ENCODE measurements at places on chromosomes 2 and 18.
A peak's percentile ranks its signal among the peaks of the same experiment; 100 is the strongest.

DNA sequence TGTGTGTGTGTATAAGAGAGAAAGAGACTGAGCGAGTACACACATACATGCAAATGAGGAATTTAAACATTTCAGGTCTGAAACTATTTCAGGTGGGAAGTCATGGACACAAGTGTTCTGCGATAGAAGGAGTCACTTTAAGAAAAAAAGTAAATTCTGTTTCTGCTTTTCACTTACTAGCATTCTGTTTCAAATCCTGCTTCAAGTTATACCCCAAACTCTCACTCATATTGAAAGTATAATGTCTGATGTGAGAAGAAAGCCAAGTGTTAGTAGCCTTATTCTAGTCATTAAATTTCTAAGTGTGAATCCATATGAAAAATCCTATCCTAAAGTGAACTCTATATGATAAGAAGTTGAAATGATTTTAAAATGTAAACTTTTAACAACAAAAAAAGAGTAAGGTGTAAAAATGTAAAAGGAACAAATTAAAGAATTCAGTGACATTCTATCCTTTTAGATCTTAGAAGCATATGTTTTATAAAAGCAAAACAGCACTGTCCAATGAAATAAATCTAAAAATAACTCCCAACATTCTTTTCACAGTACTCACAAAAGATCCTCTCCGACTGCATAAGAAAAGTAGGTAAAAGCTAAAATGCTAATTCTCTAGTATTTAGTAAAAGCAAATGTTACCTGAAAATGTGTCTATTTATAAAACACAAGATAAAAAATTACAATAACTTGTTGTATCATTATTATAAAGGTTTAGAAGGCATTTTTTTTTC is 570.6 kb downstream of the ZEB2 start:
- no peak for DNase-seq

DNA sequence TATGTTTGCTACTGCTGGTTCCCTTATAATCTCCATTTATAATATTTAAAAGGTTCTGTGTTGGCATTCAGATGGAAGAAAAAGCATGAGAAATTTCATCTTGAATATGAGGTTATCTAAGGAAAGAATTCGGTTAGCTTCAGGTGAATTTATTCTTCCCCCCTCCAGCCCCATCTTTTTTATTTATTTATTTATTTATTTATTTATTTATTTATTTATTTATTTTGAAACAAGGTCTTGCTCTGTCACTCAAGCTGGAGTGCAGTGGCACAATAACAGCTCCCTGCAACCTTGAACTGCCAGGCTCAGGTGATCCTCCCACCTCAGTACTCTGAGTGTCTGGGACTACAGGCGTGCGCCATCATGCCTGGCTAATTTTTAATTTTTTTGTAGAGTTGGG is 95.5 kb upstream of the VWC2L start:
- DNase-seq, result no peak

- peak; percentile 37 for DNase-seq
Observed at GRCh38 chr2:241218131-241219029, 29.9 kb downstream of the ANO7 start.

GRCh38 chr18:76977108-76977621 is 154.8 kb downstream of the ZNF236 start:
- DNase-seq, result no peak

- DNase-seq, result no peak
Observed at GRCh38 chr2:64296695-64297346, 152.6 kb upstream of the PELI1 start.

DNA sequence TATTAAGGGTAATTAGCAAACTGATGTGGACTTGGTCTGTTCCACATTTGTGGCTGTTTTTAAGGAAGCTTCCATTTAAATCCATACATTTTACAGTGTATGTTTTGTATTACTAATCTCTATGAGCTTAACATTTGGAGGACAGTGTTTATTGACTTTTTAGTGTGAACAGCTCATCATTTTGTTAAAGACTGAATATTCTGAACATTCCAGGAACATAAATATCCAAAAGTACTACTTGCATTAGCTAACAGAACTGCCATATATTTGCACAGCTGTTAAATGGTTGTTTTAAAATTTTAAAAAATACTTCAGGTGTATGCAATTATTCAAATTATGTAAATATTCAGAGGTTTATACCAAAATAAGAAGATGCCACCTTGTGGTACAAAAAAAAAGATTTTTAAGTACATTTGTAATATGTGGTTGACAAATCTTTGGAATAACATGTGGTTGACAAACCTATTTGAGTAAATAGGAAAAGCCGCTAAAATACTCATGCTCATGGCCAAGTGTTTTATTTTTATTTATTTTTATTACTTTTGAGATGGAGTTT is 439.7 kb upstream of the FANCL start:
- DNase-seq, result no peak

GRCh38 chr2:200922439-200922838 is 33.3 kb downstream of the NIF3L1 start:
- no peak for DNase-seq

- DNase-seq, result no peak
Observed at GRCh38 chr2:166167449-166167848, 39.6 kb upstream of the SCN1A start.

DNA sequence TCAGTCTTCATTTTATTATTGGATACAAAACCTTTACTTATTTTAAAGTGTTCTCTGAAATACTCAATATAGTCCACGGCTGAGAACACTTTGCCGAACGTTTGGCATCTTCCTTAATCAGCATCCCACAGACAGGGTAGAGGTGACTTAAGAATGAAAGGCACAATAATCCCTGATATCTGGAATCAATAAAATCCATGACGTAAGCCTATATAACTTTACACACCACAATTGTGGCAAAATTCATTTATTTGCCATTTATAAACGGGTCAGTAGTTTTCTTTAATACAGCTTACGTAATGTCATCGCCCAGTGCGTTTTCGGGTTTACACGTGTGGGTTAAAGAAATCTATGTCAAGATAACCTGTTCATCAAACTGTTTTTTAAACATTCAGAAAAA is 1.3 kb downstream of the MGAT4A start:
- DNase-seq, result no peak

GRCh38 chr2:12715258-12716031 is 1.3 kb upstream of the TRIB2 start:
- no peak for DNase-seq

DNA sequence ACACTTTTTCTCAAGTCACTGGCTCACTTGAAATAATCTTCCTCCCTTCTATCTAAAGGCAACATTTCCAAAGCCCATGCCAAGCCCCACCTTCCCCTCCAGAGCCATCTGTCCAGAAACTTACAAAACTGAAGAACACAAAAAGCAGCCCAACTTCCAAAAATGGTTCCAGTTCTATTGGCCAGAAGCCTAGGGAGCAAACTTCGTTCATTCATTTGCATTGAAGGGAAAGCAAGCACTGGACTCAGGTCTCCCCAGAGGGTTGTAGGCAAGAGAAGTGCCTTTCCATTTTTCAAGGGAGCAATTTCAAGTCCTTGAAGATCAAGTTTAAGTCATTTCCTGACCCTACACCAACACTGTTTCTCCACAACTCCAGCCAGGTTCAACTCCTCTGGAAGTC is 585.0 kb downstream of the BCL11A start:
- no peak for DNase-seq
